ENCODE measurements at places on chromosomes 1 and 21.

DNA sequence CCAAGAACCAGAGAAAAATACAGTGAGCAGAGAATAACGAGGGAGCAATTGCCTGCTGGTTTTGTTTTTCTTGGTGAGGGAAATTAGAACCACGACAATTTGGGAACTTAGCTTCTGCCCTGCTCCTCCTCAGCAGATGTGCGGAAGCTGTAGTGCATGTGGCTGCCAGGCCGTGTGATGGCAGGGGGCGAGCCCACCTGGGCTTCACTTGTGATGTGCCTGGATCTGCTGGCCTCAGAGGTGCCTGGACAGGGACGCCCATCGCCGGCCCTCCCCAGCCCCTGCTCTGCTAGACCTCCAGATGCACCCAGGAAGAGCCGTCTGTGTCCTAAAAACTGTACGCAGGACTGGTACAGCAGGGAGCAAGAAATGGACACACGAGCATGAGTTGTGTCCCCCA, 28.5 kb upstream of the C1orf174 start:
- no peak for DNase-seq

- no peak for DNase-seq
Observed at GRCh38 chr1:11134251-11134897, 34.7 kb upstream of the EXOSC10 start.

DNA sequence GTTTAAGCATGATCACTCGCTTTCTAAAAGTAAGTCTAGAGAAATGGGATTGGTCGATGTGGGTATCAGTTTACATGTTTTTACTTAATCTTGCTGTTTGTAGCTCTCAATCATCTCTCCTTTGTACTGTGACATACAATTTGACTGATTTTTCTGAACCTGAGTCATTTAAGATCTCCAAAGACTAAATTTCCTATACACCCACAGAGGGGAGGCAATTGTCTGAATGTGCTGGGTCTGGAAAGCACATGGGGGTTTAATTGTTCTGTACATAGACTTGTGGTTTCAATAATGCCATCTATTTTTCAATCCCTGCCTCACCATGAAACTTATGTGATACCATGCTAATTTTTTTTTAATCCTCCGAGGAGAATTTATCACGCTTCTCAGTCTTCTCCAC, 65.8 kb downstream of the USP25 start:
- no peak for DNase-seq

DNA sequence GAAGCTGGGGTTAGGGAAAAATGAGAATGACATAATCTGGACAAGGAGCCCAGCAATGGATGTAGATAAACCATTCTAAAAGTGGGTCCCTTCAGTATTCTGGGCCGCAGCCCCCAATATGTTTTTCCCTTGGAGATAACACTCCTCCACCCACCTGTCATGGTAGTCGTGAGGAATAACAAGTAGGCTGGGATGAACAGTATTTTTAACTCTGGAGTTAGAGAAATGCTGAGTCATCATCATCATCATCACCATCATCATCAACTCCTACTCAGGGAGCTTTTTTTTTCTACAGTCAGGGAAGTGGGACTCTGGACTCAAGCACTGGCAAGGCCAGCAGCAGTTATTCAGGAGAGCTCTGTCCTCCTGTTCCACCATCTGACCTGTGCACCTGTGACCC, 12.8 kb downstream of the CADM3 start:
- no peak for DNase-seq

GRCh38 chr1:27258598-27258997, 24.2 kb downstream of the WDTC1 start:
- DNase-seq: no peak

- no peak for DNase-seq
Observed at GRCh38 chr1:46184920-46185658, 8.8 kb upstream of the P3R3URF start.

DNA sequence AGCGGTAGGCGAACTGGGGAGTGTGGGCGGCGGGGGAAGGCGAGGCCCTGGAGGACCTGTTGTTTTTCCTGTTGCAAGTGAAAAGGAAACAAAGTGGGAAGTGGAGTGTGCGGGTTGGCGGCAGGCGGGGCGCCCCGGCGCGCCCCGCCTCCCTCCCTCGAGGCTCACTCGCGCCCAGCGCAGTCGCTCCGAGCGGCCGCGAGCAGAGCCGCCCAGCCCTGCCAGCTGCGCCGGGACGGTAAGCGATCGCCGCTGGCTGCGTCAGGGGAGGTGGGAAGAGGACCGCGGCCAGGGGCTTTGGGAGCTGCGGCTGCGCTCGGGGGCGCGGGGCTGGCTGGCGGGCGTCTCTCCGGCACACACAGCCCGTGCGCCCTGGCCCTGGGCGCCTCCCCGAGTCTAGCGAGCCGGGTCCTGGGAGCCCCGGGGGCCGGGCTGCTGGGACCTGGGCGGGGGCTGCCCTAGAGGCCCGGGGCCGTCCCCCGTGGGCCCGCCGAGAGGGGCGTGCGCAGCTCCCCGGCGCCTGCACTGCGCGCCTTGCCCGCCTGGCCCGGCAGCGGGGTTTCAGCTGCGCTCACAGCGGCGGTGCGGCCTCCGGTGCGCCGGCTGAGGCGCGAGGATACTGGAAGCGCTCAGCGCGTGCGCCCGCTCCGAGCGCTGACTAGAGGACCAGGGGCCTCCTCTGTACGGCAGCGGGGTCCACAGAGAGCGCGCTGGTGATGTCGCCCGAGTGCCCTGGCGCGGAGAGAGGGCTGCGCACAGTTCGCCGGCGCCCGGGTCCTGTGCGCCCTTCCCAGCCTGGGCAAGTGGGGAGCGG, at the start of gene PIK3CD:
PIK3CD (plus strand) TSS at position 167 of the 814 bp plus-strand sequence. CDS start 58,725 bp downstream, outside the sequence.
- peak; percentile 40 for DNase-seq

GRCh38 chr1:167938080-167938636, 1.3 kb upstream of the MPC2 start:
- no peak for DNase-seq

DNA sequence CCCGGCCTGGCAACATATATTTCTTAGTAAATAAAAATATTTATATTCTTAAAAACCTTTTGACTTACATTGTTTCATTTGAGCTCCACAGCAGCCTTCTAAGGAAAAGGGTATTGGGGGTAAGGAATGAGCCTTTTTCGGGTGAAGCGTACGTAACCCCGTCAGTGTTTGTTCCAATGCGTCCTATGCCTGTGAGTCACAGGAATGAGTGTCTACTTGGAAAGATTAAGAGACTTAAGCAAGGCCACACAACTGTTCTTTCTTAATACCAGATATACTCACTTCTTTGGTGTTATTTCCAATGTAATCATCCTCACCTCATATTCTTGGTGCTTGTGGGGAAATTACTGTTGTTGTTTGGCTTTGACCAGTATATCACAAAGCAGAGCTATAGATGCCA, 22.7 kb downstream of the WDTC1 start:
- no peak for DNase-seq

DNA sequence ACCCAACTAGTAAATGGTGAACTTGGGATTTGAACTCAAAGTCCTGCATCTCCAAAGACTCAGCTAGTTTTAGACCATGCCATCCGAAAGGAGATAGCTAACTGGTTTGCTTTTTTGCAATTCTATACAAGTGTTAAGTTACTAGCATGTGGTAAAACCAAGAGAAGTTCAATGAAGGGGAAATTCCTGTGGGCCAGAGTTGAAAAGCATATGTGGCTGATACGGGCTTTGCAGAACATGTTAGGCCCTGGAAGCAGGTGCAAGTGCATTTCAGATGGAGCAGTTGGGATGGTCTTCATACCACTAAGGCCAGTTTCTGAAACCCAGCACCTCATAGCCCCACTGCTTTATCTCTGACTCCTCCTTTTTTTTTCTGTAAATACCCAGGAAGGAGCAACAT, 620.9 kb downstream of the PLPP3 start:
- DNase-seq: no peak
